Stimulated activated CD4-positive, alpha-beta T cell treated with anti-CD3 and anti-CD28 coated beads, Interleukin-15, amount 100 ng/mL, for 48 hours (primary cell): ENCODE measurements at places on chromosomes 11 and 22.
A peak's percentile ranks its signal among the peaks of the same experiment; 100 is the strongest.

GRCh38 chr11:114102993-114103896, 43.7 kb downstream of the ZBTB16 start:
- DNase-seq = no peak

GRCh38 chr11:14522245-14522644, 2.1 kb upstream of the PSMA1 start:
- no peak for DNase-seq

DNA sequence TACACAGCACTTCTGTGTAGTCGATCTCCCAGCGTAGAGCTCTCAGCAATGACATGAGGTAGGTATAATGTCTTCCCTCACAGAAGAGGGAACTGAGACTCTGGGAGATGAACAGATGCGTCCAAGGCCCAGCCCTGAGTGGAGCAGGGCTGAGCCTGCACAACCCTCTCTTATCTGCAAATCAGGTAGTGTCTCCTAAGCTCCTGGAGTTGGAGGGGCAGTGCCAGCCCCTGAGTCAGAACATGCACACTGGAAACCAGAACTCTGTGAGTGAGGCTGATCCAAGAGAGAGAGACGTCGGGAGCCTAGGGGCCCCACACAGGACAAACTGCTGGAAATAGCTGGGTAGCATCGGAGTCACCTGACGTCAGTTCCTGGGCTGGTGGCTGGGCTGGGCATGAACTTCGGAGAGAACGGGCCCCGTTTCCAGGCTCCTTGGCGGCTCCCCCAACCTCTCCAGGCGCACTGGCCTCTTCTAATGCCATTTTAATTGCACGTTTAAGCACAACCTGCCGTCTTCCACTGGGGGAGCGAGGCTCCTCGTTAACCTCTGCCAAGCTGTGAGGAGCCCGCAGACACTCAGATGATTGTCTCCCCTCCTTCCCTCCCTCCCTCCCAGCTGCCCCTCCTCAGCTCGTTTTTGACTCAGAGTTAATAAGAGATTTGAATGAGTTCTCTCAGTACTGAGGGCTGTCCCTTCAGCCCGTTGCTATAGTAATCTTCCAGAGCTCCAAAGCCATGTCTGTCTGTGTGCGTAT, 191.2 kb upstream of the TBCEL start:
- DNase-seq = no peak

- no peak for DNase-seq
Measured at GRCh38 chr11:1085440-1086170, 10.9 kb downstream of the MUC2 start.

DNA sequence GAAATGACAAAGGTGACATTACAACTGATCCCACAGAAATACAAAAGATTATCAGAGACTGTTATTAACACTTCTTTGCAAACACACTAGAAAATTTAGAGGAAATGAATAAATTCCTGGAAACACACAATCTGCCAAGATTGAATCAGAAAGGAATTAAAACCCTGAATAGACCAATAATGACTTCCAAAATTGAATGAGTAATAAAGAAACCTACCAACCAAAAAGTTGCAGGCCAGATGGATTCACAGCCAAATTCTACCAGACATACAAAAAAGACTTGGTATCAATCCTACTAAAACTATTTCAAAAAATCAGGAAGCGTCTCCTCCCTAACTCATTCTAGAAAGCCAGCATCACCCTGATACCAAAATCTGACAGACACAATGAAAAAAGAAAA, 17.2 kb downstream of the RAB38 start:
- DNase-seq = no peak

GRCh38 chr22:45584121-45584570, 81.5 kb downstream of the FBLN1 start:
- no peak for DNase-seq

GRCh38 chr22:48858856-48859255, 968.8 kb downstream of the BRD1 start:
- DNase-seq = no peak

DNA sequence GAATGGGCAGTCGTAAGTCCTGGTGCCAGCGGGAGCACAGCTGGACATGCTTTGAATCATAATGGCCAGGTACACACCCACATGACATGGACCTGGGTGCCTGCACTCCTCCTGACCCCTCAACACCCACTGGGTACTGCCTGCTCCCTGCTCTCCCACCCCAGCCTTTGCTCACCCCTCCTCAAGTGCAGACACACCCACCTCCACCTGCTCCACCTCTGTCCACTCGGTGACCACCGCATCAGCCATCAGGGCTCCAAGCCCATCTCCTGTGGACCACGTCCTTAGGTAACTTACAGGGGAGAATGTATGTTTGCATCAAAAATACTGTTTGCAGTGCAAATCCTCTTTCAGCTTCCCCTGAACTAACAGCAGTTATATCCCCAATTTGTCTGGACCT, 214.6 kb downstream of the BRD1 start:
- no peak for DNase-seq

GRCh38 chr22:19036523-19037273, 85.5 kb downstream of the DGCR2 start:
- DNase-seq = no peak

DNA sequence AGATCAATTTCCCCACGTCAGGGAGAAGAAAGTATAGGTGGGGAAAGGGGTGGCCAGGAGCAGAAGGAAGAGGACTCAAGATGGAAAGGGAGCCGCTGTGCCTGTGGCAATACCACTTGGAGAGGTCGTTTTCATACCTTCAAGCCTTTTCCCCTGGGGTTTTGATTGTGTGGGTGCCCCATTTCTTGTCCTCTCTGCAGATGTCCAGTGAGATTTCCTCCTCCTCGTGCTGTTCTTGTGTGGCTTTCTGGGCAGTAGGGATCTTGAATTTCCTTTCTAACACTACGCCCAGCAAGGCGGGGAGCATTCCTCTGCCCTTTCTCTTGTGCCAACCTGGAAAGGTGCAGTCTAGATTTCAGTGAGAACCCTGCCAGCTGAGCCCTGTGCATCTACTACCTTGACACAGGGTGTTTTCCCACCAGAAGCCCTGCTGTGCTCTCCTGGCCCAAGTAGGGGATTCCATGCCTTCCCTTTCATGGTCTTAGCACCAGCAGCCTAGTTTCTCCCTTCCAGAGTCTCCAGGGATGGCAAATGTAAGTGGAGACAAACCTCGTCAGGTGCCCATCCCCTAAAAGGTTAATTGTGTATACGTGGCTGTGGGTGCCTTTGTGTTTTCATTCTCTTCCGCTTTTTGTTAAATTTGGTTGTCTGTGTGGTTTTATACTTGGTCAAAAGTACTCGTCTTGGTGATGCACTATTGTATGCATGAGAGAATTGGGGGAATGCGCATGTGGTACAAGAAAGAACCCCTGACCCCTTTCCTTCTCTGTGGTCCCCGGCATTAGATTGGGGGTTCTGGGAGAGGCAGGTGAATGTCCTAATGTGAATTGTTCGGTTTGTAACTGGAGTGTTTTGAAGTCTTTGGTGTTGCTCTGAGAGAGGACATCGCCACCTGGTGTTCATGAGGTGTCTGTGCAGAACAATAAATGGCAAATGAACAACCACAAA, 71.4 kb upstream of the MPEG1 start:
- peak; percentile 14 for DNase-seq

- no peak for DNase-seq
Measured at GRCh38 chr22:38025514-38025913, 31.7 kb upstream of the PICK1 start.

GRCh38 chr11:69298267-69299022, 4.5 kb downstream of the MYEOV start:
- DNase-seq = no peak

DNA sequence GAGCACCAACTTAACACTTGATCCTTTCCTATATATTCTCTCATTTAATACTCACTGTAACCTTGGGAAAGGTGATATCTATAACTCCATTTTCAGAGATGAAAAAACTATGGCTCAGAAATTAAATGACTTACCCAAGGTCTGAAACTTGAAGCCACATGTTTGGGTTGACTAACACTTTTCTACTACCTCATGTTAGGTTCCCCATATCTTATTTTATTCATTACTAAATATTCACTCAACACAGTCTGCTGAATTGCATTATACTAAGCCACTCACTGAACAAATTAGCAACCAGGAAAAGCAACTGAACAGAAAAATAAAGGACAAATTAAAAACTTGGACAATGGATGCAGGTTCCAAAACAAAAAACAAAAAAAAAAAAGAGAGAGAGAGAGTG, 59.9 kb downstream of the FAM168A start:
- DNase-seq = no peak

GRCh38 chr11:46006418-46007070, 84.1 kb downstream of the LARGE2 start:
- DNase-seq = no peak
